ENCODE measurements at places on chromosomes 3 and 15.

DNA sequence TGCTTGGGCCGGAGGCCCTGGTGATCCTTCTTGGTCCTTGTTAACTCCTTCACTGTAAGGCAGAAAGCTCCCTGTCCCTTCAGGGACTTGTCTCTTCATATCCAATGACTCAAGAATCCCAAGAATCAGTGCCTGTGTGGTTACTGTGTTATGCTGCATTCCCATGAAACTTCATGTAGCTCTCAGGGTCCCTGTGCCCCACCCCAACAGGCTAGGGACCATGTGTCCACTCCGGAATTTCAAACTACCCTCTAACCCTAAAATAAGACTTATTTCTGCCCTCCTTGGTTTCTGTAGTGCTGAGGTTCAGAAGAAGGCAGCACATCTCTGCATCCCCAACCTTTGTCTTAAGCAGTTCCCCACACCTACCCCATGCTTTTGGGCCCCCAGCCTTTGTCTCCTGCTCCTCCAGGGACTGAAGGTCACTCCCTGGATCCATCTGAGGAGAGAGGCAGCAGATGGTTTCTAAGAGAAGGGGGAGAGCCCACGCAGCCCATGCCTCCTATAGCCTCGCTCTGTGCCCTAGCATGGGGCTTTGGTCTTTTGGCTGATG is 531 bp upstream of the MAP1A start:
- DNase-seq: no peak

DNA sequence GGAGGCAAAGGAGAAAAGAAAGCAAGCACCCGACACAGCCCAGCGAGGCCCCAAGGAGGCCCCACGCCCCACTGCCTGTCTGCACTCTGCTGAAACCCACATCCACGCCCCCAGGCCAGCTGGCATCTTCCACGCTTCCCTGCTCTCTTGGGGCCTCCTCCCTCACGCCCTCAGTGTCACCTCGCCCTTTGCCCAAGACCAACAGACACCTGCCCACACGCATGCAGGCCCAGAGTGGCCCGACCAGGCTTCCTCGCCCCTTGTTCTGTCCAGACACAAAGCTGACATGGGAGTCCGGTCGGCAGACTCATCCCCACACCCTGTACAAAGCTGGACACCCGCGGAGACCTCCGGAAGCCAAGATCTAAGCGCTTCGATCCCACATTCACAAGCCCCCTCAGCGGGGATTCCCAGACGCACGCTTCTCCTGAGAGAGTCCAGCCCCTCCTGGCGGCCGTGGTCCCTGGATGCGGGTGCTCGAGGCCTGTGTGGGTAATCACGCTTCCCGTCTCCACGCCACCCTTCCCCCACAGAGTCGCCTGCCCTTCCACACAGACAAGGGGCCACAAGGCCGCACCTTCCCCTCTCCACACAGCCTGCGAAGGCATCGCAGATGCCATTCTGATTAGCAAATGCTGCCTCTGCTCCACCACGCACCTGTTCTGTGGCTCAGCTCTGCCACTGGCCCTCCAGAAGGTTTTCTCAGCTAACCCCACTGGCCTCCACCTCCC is 176.6 kb downstream of the XXYLT1 start:
- no peak for DNase-seq

DNA sequence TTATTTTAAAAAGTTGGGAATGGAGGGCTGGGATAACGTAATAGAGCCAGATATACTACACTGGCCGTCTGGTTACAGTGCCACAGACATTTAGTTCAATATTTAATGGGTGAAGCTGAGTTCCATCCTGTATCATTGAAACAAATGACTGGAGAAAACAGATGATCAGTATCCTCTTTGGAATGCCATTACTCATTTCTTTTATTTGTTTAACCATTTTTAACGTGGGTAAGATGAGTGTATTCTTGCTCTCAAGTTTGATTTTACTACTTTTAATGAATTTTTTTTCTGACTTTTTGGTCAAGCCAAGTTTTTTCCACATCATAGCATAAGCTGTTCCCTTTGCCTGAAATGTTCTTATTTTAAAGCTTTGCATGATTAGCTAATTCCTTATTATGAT is 53.9 kb upstream of the GRM7 start:
- DNase-seq: no peak

DNA sequence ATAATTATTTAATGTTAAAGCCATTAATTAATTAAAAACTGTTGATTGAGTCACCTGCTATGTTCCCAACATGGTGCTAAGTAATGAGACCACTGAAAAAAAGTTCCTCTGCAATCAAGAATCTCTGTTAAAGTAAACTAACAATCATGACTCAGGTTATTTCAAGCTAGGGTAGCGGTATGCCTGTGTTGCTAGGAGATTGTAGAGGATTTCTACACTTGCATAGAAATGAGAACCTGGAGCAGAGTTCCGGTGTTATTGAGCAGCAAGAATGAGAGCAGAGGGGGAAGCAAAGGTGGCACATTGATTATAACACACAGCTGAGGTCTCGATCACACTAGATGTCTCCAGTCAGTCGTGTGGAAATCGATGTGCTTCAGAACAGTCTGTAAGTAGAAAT is 41.4 kb downstream of the C3orf85 start:
- DNase-seq: no peak

GRCh38 chr15:55362641-55363040 is 43.6 kb downstream of the PIGB start:
- no peak for DNase-seq

- DNase-seq: no peak
Measured at GRCh38 chr3:76039431-76039830, 254.1 kb upstream of the ZNF717 start.

DNA sequence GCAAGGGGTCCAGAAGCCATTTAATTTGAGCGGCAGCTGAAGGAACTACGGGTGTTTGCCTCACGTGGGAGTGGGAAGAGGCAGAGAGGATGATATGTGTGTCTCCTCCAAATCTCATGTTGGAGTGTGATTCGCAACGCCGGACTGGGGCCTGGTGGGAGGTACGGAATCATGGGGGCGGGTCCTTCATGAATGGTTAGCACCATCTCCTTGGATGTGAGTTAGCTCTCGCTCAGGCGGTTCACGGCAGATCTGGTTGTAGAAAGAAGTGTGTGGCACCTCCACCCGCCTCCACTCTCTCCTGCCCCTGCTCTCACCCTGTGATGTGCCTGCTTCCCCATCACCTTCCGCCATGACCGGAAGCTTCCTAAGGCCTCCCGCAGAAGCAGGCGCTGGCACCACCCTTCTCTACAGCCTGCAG is 25.4 kb downstream of the XXYLT1 start:
- DNase-seq: no peak

DNA sequence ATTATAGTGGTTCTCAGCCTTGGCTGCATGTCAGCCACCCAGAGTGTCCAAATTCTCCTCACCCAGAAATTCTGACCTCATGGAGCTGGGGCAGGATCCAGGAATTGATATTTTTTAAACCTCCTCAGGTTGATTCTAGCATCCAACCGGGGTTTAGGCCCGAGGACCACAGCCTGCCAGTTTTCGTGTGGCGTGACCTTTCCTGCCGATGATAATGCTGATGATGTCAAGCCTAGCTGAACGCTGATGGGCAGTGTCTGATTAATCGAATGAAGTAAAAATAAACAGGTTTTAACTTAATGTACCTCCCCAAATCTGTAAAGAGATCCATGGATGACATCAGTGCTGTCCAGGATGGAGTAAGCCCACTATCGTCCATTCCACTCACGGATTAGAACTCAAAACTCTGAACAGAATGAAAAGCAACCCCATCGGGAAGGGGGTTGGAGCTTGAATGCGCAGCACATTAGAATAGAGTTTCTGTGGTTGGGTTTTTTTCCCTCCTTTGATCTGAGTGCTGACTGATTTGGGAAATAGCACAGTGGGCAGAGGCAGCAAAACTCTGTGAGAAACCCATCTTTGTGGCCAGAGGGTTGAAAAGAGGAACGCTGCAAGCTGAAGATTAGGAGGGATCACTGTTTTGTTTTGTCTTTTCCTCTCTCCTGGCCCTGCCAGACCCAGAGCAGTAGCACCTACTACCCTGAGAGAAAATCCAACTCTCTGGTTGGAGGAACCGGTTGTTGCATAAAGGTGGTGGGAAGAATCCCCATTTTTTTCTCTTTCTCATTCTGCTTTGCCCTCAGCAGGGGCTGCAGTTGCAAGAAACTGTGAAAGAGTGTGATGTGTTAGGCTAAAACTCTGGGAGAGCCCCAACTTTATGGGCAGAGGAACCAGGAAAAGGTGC is 153.9 kb downstream of the APBA2 start:
- DNase-seq: no peak

GRCh38 chr3:151178208-151178845 is 24.7 kb downstream of the GPR171 start:
- no peak for DNase-seq

GRCh38 chr3:119598410-119599098 is 869 bp downstream of the PLA1A start:
- DNase-seq: no peak

GRCh38 chr15:31343831-31344230 is 17.2 kb downstream of the KLF13 start:
- no peak for DNase-seq

DNA sequence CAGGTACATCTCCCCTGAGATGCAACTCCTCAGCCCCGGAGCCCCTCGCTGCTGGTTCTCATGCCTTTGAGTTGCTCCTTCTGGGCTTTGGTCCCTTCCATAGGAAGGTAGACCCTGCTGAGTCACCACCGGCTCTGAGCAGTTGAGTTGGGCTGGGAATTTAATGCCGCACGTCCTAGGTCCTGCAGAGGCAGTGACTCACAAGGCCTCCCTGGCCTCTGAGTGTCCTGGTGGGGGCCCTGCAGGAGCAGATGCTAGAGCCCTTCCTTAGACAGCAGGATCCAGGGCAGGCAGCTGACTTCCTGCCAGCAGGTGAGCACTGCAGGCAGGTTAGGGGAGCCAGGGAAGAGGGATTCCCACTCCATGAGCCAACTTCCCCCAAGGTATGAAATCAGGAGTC is 5.5 kb upstream of the NTRK3 start:
- no peak for DNase-seq

GRCh38 chr15:52337198-52337853 is 41.7 kb upstream of the MYO5C start:
- no peak for DNase-seq

- DNase-seq: no peak
Measured at GRCh38 chr15:80727196-80727595, 32.1 kb downstream of the ABHD17C start.

GRCh38 chr3:179981646-179982045 is 55.1 kb downstream of the PEX5L start:
- no peak for DNase-seq

- no peak for DNase-seq
Measured at GRCh38 chr15:96792216-96792615, 461.7 kb downstream of the NR2F2 start.

DNA sequence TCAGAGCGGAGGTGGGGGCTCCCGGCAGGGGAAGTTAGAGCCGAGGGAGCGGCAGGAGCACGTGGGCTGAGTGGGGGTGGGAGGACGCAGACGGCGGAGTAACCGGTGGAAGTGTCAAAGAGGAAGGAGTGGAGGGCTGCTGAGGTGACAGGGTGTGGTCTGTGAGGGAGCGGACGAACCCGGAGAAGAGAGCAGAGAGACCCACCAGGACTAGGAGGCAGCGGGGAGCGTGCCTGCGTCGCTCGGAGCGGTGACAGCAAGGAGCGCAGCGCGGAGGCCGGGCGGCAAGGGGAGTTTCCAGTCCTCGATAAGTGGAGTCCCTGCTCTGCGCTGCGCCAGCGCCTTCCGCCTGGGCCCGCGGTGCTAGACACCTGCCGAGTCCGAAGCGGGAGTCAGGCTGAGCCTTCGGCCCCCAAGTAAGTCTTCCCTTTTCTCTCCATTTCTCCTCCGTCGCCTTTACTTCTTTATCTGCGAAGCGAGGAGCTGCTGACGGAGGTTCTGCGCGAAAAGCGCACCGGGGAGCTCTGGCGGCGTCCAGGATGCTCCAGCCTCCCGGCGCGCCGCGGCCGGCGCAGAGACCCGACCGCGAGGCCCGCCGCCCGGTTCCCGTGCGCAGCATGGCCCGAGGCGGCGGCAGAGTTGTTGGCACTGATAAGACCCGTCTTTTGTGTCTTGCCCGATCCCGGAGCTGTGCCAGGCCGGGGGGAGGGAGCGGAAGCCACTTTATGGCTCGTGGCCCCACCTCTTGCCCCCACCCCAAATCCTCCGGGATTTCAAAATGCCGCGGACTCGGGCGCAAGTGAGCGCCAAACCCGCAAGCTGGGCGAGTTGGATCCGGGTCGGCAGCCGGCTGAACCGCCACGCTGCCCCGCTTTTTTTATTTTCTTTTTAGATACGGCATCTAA is 533.0 kb upstream of the SEMA6D start:
- DNase-seq: peak; percentile 50

DNA sequence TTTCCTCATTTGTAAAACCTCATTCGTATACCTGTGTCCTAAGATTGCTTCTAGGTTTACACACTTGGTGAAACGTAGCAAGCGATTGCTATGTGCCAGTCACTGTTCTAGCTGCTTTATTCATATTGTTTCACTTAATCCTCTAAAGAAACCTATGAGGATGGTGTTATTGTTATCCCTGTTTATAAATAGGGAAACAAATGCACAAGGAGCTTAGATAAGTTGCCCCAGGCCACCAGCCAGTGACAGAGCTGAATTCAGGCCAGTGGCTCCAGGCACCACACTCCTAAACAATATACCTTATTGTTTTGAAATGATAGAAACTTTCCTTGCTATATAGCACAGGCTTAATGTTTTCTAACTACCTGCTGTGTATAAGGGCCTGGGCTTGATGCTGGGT is 44.0 kb downstream of the LPP start:
- DNase-seq: no peak

GRCh38 chr3:17111586-17111985 is 226.8 kb downstream of the PLCL2 start:
- no peak for DNase-seq

DNA sequence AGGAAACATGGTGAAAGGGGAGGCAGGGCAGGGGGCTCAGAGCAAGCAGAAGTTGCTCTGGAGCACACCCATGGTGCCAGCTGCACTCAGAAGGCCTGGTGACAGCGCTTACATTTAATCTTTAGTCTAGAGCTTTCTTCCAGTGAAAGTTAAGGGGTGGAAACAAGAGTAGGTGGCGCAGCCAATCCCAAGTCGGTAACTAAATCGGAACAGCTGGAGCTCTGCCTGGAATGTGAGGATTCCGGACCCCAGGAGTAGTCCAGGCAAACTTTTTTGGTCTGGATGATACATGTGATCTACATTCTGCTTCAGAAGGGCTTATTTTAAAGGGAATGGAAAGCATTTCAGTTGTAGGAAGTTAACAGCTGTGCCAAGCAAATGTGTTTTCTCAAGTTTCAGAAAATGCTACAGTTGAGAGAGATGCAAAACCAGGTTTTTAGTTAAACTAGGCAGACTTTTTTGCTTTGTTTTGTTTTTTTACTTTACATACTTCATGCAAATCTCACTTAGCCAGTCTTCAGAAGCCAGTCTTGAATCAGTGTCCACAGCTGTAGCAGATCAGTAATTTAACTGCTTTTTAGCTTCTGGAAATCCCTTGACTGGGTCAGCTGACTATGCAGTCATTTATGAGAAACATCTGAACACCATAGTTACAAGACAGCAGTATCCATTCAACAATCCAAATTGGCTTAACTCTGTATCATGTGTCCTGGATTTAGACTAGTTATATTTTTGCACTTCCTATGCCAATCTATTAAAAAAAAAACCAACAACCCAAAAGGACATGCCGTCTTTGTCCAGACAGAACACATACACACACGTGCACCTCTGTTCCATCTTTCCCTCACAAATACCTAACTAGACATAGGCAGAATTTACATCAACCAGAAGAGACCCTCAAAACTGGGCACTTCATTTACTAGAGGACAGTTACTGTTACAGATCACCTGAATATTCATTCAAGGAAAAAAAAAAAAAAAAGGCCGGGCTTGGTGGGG is 33.2 kb downstream of the ZNF106 start:
- no peak for DNase-seq

All from caudate nucleus (tissue), 63 donors.